ENCODE measurements at places on chromosomes 16 and 17.

GRCh38 chr16:23478566-23478965 lies 25.6 kb upstream of the COG7 start:
- no peak for DNase-seq

DNA sequence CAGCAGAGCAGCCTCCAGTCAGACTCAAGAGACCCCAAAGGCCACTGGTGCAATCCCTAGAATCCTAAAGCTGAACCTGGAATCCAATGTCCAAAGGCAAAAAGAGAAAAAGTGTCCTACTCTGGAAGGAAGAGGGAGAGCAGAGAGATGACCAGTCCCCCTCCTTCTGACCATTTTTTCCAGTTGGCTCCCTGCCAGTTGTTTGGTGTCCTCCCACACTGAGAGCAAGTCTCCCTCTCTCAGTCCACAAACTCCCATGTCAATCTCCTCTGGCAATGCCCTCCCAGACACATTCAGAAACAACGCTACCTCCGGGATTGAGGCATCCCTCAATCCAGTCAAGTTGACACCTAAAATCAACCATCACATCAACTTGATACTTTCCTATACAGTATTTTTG lies 4.3 kb upstream of the CLEC19A start:
- no peak for DNase-seq

DNA sequence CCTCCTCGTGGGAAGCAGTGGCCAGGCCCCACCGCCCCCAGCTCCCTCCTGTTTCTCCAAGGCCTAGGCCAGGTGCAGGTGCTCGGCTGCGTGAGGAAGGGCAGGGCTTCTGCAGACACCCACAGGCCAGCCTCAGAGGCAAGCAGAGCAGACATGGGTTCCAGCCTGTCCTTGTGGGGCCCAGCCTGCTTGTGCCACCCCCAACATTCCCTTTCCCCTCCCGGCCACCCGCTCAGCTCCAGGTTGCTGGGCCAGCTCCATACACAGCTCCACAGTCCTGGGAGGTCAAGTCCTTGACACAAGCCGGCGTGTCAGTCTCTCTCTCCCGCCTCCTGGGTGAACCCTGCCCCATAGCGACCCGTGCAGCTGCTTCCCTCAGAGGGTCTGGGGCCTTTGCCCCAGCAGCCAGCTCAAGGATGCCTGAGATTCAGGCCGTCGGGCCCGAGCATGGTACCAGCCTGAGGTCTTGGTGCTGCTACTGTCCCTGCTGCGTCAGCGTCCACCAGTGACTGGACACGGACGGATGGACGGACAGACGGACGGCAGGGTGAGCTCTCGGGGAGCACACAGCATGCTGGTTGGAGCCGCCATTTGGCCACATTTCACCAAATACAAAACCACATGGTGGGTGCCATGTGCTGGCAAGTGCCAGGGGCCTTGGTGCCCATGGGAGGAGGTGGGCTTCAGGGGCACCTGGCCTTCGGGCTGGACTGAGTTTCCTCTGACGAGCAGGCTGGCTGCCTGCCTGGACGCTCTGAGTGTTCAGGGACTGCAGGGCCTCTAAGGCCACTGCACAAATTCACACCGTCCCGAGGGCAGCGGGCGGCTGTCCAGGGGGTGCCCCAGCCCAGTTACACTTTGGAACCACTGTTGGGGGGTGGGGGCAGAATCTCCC lies 8.0 kb downstream of the SECTM1 start:
- DNase-seq, result no peak

- DNase-seq, result no peak
Observed at GRCh38 chr16:58730724-58731370, 3.3 kb downstream of the GOT2 start.

DNA sequence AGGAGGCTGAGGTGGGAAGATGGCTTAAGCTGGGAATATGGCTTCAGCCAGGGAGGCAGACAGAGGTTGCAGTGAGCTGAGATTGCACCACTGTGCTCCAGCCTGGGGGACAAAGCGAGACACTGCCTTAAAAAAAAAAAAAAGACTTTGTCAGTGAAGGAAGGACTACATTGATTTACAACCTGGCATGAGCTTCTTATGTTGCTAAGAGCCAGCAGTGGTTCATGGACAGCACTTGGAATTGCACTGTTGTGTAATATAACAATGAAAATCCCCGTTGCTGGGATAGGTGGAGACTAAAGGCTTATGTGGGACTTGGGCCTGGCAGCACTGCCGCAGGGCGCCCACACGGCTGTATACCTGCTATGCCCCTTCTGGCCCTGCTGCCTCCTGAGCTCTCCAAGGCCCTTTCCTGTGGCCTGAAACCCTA lies 14.1 kb upstream of the SLC16A5 start:
- no peak for DNase-seq

DNA sequence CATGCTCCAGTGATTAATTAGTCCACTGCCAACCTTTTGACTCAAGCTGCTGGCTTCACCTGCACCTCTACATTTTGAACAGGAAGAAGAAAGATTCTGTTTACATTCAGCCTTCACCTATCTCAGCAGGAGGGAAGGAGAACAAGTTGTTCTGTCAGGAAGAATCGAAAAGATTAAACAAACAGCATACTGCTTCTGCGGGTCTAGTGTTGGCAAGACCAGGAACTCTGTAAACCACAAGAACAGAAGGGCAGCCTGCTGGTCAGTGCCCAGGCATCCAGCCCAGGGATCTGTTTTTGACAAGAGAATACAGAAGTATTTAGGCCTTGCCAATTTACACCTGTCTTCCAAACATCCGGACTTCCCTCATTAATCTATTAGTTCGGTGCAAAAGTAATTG lies 189.7 kb downstream of the CHD9NB start:
- DNase-seq, result no peak

- no peak for DNase-seq
Observed at GRCh38 chr17:66971730-66972441, 7.4 kb downstream of the CACNG4 start.

DNA sequence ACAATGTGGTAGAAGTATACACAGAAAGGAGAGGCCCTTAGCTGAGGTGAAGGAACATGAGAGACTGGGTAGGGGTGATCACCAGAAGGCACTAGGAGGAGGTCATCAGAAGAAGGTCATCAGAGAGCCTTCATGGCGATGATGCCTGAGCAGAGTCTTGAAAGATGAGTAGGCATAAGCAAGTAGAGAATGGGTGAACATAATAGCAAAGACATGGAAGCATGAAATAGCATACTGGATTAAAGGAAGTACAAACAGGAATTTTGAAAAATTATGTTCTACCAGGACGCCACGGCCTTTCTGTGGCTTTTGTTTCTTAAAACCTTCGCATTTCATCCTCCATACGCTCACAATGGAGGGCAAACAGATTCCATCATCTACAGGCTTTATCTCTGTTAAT lies 2.9 kb downstream of the IKZF3 start:
- DNase-seq, result no peak

DNA sequence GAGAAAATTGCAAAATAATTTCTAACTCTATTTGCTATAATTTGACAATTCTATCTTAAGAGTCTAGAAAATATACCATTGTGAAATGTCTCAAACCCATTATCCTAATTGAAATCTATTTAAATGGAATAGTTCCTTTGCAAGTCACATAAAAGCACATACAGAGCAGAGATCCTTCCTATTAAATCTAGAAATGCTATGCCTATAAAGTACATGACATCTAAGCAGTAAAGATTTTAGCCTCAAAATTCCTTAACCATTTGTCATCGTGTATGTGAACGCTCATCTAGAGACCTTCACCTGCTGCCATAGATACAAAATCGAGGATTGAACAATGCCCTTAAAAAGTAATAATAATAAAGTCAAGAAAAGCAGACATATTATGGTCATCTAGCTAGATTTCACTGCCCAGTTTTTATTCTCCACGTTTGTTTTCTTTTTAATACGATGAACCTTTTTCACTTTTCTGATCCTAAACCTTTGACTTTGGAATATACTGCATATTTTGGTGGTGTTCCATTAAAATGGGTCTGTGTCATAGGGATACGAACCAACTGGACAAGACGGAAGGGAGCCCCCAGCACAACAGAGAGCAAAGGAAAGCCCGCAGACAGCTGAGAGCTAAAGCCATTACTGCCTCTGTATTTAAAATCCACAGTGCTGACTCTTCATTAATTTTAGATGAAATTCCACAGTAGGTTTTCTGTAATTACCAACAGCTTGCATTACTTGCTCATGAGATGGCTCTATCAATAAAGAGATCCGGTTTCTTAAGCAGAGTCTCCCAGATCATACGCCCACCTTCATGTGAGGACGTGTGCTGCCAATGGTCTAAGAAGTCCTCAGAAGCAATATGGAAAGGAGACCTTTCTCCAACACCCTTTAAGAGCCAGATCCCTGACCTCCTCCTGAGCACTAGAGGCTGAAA lies 17.6 kb downstream of the TEX2 start:
- no peak for DNase-seq

DNA sequence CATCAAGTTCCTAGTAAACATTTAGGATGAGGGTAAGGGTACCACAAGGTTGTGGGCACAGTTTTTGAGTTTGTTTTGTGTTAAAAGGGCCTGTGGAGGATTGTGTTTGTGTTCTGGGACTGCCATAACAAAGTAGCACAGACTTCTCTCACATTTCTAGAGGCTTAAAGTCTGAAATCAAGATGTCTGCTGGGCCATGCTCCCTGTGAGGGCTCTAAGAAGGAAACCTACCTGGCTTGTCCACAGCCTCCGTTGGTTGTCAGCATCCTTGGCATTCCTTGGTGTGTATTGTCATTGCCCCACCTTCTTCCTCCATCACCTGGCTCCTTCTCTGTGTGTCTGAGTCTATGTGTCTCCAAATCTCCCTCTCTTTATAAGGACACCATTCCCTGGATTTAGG lies 808.1 kb upstream of the RBFOX1 start:
- no peak for DNase-seq

DNA sequence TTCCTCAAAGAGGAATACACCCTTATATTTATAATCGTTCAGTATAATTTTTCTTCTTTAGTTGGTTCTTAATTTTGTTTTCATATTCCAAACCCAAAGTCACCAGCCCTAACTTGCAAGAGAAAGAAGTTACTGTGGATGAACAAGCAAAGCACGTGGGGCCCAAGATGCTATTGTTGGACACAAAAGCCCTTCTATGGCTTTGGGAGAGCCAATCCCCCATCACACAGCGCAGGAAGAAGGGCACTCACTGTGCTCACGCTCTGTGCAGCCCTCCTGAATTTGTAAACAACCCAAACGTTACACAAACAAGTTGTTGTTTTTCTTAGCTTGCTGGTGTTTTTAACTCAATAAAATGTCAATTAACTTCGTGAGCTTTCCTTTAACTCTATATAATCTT lies 22.5 kb downstream of the SPPL2C start:
- no peak for DNase-seq

- DNase-seq, result no peak
Observed at GRCh38 chr17:15490634-15491261, 23.3 kb upstream of the CDRT4 start.

GRCh38 chr17:69098625-69099024 lies 37.9 kb upstream of the ABCA9 start:
- no peak for DNase-seq

- no peak for DNase-seq
Observed at GRCh38 chr17:60361889-60362288, 30.0 kb downstream of the USP32 start.

GRCh38 chr17:61426482-61427304 lies 25.5 kb upstream of the TBX4 start:
- DNase-seq, result no peak

- no peak for DNase-seq
Observed at GRCh38 chr16:70721202-70721963, 35.5 kb upstream of the MTSS2 start.

DNA sequence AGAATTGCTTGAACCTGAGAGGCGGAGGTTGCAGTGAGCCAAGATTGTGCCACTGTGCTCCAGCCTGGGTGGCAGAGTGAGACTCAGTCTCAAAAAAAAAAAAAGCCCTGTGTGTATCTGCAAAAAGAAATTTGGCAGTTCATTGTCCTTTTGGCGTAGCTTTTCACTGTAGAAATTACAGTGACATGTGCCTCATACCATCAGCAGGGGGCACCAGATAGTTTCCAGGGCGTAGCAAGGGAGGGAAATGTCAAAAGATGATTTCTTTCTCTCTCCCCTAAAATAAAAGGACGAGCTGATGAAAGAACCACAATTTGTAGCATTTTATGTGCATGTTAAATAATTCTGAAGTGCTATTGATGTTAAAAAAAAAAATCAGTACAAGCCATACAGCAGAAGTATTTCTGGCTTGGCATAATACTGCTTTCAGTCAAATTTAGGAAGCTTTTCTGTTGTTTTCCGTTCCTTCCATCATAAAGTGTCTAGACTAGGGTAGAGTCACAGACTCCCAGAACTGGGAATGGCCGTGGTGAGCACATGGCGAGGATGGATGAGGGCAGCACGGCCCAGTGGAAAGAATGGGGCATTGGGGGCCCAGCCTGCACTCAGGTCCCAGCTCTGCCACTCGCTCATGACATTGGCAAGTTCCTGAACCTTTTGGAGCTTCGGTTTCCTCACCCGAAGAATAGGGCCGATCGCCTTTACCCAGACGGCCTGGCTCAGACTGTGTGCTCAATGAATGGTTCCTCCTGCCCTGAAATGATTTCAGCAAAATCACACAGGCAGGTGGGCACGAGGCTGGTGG lies 59.8 kb upstream of the RPH3AL start:
- DNase-seq, result no peak

GRCh38 chr17:42798383-42799380 lies at the start of the genes CNTD1 and COA3:
Gene CNTD1 (plus strand): TSS chr17:42798861. CDS start chr17:42799068, 207 bp downstream.
Gene COA3 (minus strand): TSS chr17:42798704. CDS start chr17:42798681, 23 bp downstream.
- peak; percentile 34 for DNase-seq

GRCh38 chr17:66220079-66220835 lies 9.0 kb downstream of the APOH start:
- no peak for DNase-seq

DNA sequence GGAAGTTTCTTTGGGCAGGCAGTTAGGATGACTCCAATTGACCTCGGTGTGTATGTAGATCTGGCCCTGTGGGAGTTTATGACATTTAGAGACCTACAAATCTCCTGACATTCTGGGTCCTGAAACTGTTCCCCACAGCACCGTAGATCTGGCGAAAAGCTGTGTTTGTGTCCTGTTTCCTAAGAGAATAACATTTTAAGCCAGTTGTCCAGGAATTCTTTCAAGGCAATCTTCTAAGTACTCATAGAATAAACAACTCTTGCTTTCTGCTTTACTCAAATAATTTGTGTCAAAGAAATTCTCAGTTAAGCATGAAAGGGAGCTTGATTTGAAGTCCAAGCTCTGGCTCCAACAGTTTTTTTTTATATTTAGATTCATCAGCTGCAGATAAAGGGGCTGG lies 78.5 kb upstream of the ELAC2 start:
- DNase-seq, result no peak

DNA sequence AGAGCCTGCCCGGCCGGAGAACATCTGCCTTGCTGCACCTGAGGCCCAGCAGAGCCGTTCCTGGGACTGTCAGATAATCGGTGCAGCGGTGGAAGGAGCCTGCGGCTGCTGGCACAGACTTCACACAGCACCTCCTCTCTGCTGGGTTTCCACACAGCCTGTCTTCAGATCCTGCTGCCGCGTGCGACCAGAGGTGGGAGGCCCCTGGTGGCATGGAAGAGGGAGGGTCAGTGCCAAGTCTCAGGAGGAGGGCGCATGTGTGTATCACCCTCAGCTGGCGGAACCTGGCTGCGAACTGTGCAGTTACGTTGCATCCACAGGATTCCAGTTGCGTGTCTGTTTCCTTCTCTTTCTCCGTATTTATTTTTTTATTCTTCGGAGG lies 3.3 kb downstream of the CDK5R1 start:
- DNase-seq, result no peak
